ENCODE measurements at places on chromosomes 12 and 14. TPM values are rescaled to one million over a fixed set of nuclear protein-coding genes. Genes with fewer than 3 reads are reported as not detected.
A peak's percentile ranks its signal among the peaks of the same experiment; 100 is the strongest.

DNA sequence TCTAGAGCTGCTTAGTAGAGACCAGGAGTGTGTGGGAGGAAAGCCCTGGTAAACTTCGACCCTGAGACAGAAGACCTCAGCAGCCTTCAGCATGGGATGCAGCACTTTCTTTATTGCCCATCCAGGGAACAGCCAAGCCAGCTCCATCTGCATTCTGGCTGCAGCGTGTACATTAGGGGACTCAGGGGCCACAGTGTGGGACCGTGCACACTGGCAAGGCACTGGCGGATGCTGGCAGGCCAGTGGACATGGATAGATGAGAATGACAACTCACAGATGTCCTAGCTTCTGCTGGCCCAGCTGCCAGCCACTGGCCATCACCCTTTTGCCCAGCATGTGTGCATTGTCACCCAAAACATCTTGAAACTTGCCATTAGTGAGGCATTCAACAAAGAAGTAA, 12.5 kb downstream of the PLD4 start:
- no peak for DNase-seq

- DNase-seq: no peak
Observed at GRCh38 chr12:13727707-13728195, 253.7 kb downstream of the GRIN2B start.

GRCh38 chr12:6494258-6494743, 399 bp downstream of the NCAPD2 start:
- DNase-seq: no peak

DNA sequence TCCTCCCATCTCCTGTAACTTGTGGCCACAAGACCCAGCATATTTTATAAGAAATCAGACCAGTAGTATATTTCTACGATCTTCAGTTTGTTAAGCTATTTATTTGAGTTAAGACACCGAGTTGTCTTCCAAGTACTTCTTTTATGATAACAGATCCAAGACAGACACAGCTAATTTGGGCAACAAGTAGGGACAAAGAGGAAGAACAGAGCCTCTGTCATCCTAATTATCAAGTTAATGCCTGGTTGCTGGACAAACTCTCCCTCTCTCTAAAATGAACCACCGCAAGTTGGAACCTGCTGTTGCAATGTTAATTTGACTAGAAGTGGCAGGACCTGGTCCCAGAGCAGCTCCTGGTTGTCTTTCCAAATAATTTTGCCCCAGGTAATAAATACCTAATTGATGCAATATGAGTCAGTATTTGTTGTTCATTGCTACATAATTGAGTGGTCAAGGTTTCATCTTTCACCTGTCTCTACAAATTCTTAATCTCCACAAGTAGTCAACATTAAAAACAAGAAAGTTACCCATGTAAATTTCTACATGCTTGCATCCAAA, 323.7 kb downstream of the PAWR start:
- no peak for DNase-seq

- DNase-seq: no peak
Observed at GRCh38 chr14:86766469-86766868, 1226.5 kb downstream of the GALC start.

DNA sequence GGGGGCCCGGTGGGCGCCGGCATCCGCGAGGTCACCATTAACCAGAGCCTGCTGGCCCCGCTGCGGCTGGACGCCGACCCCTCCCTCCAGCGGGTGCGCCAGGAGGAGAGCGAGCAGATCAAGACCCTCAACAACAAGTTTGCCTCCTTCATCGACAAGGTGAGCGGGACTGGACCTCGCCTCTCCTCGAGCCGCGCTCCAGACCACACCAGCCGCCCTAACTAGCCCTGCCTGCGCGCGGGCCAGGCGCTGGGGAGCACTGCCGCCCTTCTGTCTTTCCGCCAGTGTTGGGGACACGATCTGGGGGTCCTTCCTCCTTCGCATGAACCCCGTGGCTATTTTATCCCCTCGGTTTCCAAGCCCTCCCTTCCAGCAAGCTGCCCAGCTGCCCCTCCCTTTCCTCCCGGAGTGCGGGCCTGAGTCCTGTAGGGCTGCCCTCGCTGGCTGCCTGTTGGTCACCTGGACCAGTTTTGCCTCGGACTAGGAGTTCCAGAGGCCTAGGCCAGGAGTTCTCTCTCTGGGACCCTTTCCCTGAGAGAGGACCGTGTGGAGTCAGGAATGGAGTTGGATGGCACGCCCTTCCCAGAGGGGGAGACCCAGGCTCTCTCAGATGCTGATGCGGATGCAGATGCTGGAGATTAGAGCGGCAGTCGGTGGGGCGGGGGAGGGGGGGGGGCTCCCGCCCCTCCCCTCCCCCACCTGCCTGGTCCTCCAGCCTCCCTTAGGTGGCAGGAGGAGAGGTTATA, 592 bp downstream of the KRT7 start:
- peak; percentile 18 for DNase-seq

GRCh38 chr14:44609876-44610510, 102.9 kb upstream of the FSCB start:
- DNase-seq: no peak

DNA sequence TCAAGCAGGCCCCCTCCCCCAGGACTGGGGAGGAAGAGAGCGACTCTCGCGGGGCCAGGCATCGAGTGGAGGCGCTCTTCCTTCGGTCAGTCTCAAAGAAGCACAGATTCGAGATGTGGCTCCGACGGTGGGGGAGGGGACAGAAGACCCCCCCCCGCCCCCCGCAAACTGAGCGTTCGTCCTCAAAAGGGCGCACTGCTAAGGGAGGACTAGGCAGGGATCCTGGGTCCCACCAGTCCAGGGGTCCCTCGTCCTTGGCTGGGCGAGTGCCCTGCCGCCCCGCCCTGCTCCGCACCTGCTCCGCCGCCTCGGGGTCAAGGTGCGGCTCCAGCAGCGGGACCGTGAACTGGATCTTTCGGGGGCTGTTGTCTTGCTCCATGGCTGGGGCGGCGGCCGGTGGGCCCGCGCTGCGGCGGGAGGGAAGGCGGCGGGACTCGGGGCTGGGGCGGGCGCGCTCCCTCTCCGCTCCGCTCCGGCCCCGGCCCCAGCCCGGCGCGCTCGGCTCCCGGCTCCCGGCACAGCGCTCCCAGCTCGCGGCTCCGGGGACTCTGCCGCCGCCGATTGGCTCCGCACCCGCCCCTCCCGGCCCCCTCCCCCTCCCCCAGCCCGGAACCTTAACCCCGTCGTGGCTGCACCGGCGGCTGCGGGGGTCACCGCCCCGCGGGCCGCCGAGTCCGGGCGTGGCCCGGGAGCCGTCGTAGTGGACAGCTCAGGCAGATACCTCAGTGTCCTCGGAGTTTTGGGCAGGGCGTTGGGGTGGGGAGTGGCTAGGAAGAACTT, at the start of gene PPP1R1A:
TSS of gene PPP1R1A (minus strand) at position 550 of the 780 bp plus-strand sequence. CDS start at position 379, 171 bp downstream.
- DNase-seq: no peak

- DNase-seq: peak; percentile 82
Observed at GRCh38 chr14:75025082-75025481, 22.4 kb downstream of the EIF2B2 start.

GRCh38 chr12:94879542-94879941, 124.0 kb downstream of the NDUFA12 start:
- DNase-seq: peak; percentile 40

DNA sequence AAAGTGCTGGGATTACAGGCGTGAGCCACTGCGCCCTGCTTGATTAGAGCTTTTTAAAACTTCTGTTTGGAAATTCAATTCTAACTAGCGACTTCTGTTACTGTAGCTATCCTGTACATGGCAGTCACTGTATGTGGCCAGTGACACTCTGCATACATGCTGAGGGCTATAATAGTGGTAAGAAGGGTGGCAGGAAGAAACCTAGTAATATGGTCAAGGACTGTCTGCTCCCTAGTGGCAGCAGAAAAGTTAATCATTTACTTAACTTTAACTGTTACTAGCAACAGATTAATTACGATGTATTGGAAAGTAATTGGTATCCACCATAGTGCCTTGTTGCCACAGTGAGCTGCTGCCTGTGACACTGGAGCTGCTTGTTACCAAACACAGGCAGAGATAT, 149.0 kb downstream of the KITLG start:
- no peak for DNase-seq

- no peak for DNase-seq
Observed at GRCh38 chr12:47910486-47910885, 5.7 kb upstream of the VDR start.

GRCh38 chr12:111150360-111150759, 218.5 kb downstream of the PHETA1 start:
- DNase-seq: no peak

GRCh38 chr12:6532927-6533652, 1.2 kb upstream of the GAPDH start:
- DNase-seq: peak; percentile 54

- DNase-seq: peak; percentile 91
Observed at GRCh38 chr14:104681689-104682074, 7.7 kb upstream of the INF2 start.

DNA sequence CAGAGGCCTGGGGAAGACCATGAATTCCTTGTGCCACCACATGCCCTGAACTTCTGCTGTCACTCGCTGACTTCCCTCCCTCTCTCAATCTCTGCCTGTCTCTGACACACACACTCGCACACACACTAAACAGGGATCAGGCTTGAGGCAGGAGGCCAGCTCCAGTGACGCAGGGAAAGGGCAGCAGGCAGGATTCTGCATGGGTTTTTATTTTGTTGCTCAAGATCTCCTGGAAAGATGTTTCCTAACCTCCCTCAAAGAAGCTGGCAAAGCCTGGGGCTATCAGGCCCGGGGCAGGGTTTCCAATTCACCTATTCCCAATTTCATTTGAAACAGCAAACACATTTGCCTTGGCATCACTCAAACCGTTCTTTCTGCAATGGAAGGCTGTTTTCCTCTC, 27.7 kb upstream of the PEX5 start:
- no peak for DNase-seq

- DNase-seq: peak; percentile 8
Observed at GRCh38 chr14:29865299-29865698, 62.3 kb downstream of the PRKD1 start.

DNA sequence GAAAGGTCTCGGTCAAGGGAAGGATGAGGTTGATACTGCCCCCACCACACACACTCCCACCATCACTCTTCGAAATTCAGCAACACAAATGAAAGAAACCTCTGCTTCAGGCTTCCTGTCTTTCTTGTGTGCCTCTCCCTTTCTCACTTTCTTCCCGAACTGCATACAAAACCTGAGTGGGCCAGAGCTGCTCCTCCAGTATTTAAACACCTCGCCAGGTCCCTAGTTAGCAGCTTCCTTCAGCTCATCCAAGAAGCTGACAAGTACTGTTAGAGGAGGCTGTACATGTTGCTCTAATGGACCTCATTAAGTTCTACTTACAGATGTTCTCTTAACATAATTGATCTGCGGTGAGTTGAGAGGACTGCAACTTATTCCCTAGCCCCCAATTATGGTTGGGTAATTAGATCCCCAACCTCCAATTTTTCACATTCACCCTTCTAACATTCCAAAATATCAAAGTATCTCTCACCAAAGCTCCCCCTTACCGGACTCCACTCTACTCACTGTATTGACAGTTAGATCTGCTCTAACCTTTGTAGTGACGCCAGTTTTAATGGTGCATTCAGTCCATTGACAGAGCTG, 4.1 kb upstream of the LMO3 start:
- no peak for DNase-seq

DNA sequence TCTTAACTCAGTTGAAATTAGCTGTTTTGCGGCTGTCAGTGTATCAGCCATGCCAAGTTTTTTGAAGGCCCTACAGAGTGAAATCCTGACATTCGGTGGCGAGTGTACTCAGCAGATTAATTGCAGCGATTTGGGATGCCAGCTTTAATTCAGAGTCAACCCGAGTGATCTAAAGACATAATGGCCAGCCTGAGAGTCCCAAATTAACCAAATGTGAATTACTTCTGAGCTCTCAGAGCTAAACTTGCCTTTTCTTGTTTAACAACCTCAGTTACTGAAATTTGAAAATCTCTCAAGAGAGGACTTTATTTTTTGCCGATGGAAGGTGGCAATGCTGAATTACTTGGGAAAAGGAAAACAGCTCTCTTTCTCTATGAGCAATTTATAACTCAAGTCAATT, 148.5 kb downstream of the GLT1D1 start:
- DNase-seq: no peak

- no peak for DNase-seq
Observed at GRCh38 chr12:58596381-58596780, 323.9 kb downstream of the LRIG3 start.

GRCh38 chr14:24597403-24597802, 12.1 kb downstream of the GZMH start:
- no peak for DNase-seq

DNA sequence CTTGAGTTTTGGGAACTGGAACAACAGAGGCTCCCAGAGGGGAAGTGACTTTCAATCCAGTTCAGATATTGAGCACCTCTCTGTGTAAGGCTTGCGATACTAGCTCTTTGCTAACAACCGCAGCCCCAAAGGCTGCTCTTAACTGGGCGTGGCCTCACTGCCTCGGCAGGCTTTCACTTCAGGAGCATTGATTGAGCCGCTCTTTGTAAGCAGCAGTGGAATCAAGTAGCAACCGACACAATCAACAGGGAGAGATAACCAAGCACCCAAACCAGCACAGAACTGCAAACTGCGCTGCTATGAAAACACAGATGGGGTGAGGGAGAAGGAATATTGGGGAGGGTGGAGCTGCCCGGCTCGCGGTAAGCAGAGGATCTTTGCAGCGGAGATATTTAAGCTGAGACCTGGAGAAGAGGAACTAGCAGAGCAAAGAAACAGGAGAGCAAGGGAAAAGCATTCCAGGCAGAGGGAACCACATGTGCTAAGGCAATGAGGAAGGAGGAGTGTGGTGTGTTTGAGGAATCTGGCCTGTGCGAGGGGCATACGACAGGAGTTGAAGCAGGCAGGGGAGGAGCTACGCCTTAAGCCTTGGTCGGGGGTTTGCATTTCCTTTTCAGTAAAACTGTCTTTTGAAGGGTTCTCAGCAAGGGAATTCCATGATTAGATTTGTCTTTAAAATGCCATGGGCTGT, 17.3 kb upstream of the YY1 start:
- DNase-seq: peak; percentile 61

DNA sequence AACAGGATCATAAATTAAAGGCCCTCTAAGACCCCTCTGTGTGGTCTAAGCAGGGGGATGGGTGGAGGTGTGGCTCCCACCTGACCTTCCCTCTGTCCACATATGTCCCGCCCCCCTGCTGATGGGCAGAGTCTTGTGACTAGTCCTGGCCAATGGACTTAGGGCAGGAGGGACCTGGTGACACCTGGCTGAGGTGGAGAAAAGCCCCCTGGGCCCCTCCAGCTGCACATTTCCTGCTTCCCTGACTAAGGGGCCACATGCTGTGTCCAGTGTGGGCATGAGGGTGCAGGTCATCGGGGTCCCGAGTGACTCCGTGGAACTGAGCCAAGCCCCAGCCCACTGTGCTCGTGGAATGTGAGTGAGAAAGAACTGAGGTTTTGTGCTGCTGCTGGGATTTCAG, 254.7 kb downstream of the ADGRD1 start:
- no peak for DNase-seq

Gene IL31
- not detected for total RNA-seq

Gene CRIP1
- total RNA-seq: 0.68 TPM

Gene B4GALNT1
- total RNA-seq: 0.14 TPM

Gene HCAR3
- not detected for total RNA-seq

Gene INHBE
- not detected for total RNA-seq

Gene ANKS1B
- total RNA-seq: not detected

Gene PCNX4
- total RNA-seq: 87.1 TPM

Gene P2RX2
- 0.17 TPM for total RNA-seq

Gene PRB4
- total RNA-seq: not detected

Data from dermis blood vessel endothelial cell (primary cell).